ENCODE measurements at places on chromosomes 5 and 9. TPM values are rescaled to one million over a fixed set of nuclear protein-coding genes. Genes with fewer than 3 reads are reported as not detected.

The MLANA gene
- not detected for total RNA-seq

The NIPAL4 gene
- total RNA-seq = 0.10 TPM

DNA sequence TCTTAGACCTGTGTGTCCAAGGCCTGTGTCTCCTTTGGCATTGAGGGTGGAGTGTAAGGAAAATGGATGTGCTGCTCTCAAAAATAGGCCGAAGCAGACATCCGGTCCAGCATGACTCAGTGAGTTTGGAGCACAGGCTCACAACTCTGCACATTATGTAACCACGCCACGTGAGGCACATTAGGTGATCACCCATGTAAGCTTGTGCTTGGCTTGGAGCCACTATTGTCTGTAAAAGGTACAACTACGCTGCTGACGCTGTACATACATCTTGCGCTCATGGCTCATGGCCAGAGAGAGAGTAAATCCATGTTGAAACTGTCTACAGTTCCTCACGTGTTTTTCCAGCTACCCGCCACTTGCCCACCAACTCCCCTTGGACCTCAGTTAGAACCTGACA, 177.5 kb downstream of the PDE4D start:
- no peak for DNase-seq

DNA sequence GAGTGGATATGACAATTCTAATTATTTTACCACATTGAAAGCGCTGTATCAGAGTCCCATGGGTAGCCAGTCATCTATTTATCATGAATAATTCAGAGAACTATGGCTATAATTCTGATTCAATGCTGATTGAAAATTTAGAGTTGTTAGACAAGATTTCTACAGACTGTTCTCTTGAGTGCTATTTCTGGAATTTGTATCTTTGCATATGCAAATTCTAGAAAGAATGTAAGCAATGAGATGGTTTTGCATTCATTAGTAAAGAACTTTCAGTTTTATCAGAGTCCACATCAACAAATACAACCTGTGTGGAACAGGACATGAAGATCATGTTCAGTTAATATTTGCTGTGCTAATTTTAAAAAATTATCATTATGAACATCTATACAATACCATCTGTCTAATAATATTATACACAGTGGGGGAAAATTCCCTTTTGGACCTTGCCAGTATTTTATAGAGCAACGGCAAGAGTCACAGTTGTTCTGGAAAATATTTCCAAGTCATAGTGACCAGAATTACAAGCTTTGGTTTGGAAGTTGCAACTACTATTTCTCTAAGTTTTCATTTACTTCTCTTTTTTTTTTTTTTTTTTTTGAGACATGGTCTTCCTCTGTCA, 372.7 kb upstream of the PTGER4 start:
- DNase-seq = no peak

GRCh38 chr5:142979636-142980035, 209.5 kb downstream of the ARHGAP26 start:
- peak; percentile 19 for DNase-seq
